Esophagus squamous epithelium (tissue), 5 donors: ENCODE measurements at places on chromosomes 6 and 20.

- DNase-seq: no peak
Observed at GRCh38 chr6:20688710-20689500, 154.6 kb downstream of the CDKAL1 start.

DNA sequence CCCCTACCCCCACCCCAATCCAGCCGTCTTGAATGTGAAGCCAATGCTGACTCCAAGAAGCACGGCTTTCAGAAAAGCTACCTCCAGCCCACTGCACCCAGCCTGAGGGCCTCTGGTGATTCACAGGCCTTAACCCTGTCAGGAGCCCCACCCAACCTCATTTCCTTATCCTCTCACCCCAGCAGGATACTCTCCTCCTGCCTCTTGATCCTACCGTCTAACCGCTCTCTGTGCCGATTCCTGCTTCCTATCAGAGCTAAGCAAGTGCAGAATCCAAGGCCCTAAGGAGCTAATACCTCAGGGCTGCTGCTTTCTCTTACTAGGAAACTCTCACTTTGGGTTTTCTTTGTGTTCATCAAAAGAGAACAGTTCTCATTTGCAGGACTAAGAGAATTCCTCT is 47.2 kb downstream of the TRERF1 start:
- DNase-seq: no peak

DNA sequence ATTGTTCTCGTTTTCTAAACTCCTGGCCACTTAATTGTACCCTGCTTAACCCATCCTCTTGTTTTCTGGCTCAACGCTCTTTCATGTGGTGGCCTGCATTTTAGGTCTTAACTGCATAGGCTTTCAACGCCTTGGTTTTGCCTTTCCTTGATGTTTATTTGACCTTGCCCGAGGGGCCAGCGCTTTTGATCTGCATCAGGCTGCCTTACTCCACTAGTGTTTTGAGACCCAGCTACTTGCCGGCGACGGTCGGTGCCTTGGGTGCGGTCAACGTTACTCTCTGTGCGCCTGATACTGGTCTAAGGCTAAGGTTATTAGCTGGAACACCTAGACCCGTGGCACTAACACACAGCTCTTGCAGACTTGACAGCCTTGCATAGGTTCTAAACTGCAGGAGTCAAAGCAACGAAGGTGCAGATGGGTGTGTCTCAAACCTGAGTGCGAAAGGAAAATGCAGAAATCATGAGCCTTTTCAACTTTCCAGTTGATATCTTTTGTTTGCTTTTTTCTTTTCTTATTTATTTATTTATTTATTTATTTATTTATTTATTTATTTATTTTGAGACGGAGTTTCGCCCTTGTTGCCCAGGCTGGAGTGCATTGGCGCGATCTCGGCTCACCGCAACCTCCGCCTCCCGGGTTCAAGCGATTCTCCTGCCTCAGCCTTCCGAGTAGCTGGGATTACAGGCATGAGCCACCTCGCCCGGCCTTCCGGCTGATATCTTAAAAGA is 138.8 kb downstream of the HFE start:
- DNase-seq: no peak

DNA sequence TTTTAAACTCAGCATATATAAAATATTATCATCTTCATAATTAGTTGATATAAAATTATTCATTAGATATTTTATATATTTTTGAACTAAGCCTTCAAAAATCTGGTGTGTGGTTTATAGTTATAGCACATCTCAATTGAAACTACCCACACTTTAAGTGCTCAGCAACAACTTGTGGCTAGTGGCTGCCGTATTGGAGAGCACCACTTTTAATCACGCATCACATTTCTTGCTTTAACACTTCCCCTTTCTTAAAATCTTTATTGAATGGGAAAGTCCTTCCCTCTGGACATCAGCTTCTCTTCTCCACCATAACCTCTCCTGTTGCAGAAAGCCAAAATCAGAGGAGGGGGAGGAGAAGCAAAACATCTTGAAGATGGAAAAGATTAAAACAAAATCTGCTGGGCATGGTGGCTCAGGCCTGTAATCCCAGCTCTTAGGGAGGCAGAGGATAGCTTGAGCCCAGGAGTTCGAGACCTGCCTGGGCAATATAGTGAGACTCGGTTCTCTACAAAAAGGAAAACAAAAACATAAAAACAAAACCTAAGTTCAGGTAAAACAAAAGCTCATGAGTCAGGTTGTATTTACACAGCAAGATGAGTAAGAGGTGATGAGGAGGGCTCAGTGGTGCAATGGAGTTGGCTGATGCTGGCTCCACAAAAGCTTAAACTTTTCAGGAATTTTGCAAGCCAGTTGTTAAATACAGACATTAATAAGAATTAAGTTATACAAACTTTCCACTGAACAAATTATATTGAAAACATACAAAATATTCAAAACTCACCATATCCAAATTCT is 237.0 kb upstream of the SUPT3H start:
- no peak for DNase-seq

GRCh38 chr6:96876886-96877545 is 20.7 kb downstream of the NDUFAF4 start:
- DNase-seq: no peak

DNA sequence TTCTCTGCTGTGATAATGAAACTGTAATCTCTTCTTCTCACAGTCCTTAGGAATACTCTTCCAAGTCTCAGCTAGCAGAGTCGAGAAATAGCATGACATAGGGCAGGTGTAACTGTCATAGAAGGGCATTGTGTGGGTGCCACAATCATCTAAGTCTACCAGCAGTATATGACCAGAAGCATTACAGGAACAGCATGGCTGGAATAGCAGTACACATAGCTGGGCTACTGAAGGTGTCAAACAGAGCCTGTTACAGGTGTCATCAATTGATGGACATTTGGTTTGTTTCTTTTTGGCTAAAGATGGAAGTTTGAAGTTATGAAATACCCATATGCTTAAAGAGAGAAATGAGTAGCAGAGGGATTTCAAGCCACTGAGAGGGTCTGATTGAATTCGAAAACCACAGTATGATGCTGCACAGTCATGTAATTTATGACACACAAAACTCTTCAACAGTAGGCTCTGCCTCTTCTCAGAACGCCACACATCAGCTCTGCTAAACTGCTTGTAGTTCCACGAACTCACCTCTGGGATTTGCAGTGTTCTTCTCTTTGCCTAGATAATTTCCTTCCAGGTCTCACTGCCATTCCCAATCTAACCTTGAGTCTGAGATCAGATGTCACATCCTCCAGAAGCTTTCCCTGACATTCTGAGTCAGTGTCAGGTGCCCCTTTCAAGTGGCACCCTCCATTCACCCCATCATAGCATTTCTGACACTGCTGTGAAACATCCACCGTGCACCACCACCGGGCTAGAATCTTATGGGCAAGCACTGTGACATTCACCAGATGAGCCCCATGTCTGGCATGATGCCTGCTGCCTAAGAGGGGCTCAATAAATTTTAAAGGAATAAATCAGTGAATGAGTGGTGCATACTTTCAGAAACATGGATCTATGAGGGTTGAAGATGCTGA is 151.0 kb downstream of the ADAT2 start:
- no peak for DNase-seq
